ENCODE measurements at places on chromosomes 16 and 17.

DNA sequence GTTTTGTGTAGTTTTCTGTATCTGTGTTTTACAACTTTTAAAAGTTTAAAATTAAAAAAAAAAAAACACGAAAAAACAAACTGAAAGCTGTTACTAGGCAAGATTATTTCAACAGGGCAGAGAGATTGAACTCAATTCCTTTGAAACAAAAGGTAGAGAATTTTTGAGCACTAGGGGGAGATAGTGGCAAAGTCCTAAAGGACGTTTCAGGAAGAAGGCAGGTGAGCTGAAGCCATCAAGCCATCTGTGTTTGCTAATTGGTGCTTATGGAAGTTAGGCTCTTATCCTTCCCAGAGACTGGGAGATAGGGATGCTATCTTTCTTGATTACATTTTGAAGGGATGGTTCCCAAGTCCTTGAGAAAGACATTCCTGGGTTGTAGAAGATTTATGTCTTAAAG is 70.6 kb upstream of the CLEC3A start:
- peak; percentile 27 for DNase-seq

DNA sequence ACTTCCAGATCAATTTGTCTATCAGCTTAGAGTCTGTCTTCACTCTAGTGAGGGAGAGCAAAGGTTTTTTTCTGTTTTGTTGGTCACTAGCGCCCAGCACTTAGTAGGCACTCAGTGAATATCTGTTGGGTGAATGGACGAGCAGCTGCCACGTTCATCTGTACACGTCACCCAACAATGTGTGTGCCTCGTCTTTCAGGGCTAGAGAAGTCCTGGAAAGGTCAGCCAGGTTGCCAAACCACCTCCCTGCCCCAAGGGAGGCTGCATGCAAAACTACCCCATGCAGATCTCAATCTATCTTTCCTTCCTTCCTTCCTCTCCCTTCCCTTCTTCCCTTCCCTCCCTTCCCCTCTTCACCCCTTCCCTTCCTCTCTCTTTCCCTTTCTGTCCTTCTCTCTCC is 340.9 kb downstream of the SOX9 start:
- DNase-seq = no peak

GRCh38 chr16:55040366-55041086 is 109.9 kb downstream of the IRX5 start:
- DNase-seq = no peak

- no peak for DNase-seq
Measured at GRCh38 chr16:7452090-7452489, 119.4 kb downstream of the RBFOX1 start.

- no peak for DNase-seq
Measured at GRCh38 chr17:61323003-61323908, 76.4 kb upstream of the TBX2 start.

- peak; percentile 35 for DNase-seq
Measured at GRCh38 chr16:1781758-1782407, 488 bp downstream of the SPSB3 start.

DNA sequence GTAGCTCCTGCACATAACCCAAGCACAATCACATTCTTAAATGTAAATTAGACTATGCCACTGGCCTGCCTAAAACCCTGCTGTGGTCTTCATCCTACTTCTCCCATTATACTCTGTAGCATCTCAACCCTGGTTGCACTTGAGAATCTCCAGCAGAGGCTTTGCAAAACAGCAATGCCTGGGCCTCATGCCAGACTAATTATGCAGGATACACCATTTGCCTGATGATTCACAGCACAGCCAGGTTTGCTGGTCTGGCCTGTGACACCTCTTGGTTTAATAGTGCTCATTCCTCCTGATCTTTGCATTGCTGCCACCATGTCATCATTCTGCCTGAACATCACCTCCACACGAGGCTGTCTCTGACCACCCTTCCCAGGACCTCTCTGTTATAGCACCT is 491.9 kb upstream of the TOM1L1 start:
- no peak for DNase-seq

GRCh38 chr16:79402356-79402755 is 198.2 kb downstream of the MAF start:
- no peak for DNase-seq

- DNase-seq = no peak
Measured at GRCh38 chr17:77875051-77875780, 83.3 kb upstream of the TNRC6C start.

DNA sequence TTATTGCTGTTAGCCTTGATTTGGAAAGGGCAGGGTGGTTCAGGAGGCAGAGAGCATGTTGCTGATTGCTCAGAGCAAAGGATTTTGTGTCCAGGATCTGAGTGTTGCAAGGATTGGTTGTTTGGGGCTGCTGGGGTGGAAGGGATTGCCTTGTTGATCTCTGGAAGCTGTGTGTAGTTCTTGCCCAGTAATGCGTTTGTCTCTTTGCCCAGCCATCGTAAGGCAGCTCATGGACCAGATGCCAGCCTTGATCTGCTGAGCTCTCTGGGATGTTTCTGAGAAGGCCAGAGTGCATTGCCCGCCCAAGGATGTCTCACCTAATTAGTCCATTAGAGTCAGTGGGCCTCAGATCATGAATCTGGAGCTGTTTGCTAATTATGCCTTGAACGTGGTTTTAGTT is 33.6 kb downstream of the NKD1 start:
- no peak for DNase-seq

DNA sequence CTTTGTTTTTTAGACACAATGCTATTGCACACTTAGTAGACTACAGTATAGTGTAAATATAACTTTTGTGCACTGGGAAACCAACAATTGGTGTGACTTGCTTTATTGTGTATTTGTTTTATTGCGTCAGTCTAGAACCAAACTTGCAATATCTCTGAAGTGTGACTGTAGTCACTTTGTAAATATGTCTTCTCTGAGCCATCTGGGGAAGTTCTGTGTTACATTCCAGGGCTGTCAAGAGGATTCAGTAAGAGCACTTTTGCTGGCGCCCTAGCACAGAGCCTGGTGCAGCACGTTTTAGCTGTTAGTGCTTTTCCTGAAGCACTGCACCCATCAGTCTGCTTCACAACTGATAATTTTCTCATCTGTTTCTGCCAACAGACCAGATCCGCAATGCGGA is 73.2 kb downstream of the NT5M start:
- DNase-seq = no peak

GRCh38 chr17:65065906-65066305 is 9.4 kb upstream of the GNA13 start:
- DNase-seq = no peak

DNA sequence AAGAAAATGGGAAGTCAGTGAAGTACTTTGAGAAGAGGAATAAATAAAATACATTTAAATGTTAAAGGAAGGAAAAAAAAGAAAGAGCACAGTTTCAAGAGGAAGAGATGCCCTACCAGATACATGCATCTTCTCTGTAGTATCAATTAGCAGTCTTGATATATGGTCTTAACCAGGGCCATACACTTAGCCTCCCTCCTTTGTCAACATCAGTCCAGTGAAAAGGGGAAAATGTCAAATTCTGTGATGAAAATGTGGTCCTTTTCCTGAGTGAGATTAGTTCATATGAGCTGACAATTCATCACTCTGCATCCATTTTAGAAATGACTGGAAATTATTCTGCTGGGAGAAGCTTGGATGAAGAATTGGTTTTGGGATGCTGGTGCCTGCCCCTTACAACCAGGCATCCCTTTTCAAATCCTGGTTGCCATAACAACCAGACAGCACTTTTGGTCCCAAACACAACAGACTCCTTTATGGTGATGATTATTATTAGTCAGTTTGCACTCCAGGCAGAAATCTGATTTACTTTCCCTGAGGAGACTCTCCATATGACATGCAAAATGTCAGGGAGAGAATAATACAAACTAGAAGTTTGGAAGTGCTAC is 933.6 kb upstream of the CDH8 start:
- DNase-seq = no peak

- peak; percentile 11 for DNase-seq
Measured at GRCh38 chr17:81902023-81902652, at the start of gene NPB. Gene NPB, plus strand, starts transcription at chr17:81902238. Its CDS starts 40 bp downstream, at chr17:81902278.

DNA sequence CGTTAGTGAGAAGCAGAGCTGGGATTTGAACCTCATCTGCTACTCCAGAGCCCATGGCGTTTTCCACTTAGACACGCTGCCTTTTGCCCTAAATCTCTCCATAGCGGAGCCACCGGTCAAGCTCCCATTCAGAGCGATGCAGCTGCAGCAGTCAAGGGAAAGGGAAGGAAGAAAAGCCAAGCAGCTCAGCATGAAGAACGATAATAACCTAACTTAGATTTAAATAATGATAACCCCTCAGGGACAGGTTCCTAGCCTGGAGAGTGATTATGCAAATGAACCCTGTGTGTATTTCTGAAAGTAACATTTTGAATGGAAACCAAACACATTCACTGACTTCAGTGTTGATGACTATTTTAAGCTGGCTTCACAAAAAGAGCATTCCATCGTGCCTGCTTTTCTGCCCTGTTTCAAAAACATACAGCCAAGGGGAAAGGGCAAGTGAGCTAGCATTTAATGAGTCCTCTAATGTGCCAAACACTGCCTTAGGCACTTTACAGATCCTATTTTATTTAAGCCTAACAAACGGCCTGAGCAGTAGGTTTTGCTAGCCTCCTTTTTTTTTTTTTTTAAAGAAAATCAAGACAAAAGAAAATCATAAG is 798.3 kb downstream of the CDH8 start:
- DNase-seq = no peak

- peak; percentile 88 for DNase-seq
Measured at GRCh38 chr16:80924372-80924978, 82.2 kb downstream of the CMC2 start.

DNA sequence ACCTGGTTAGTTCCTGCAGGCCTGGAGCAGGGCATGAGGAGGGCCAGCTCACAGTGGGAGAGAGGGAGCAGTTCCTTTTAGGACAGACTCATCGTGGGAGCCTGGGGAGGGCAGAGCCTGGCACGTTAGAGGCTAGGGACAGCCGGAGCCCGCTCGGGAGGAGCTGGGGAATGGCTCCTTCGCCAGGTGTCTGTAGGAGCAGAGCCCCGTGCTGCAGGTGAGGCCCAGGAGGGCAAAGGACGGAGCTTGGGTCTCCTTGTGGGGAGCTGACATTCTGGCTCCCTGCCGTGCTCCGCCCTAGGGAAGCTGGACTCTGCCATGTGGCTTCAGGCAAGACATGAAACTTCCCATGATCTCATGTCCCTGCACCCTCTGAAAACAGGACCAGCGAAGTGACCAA is 18.7 kb upstream of the MTSS2 start:
- no peak for DNase-seq

DNA sequence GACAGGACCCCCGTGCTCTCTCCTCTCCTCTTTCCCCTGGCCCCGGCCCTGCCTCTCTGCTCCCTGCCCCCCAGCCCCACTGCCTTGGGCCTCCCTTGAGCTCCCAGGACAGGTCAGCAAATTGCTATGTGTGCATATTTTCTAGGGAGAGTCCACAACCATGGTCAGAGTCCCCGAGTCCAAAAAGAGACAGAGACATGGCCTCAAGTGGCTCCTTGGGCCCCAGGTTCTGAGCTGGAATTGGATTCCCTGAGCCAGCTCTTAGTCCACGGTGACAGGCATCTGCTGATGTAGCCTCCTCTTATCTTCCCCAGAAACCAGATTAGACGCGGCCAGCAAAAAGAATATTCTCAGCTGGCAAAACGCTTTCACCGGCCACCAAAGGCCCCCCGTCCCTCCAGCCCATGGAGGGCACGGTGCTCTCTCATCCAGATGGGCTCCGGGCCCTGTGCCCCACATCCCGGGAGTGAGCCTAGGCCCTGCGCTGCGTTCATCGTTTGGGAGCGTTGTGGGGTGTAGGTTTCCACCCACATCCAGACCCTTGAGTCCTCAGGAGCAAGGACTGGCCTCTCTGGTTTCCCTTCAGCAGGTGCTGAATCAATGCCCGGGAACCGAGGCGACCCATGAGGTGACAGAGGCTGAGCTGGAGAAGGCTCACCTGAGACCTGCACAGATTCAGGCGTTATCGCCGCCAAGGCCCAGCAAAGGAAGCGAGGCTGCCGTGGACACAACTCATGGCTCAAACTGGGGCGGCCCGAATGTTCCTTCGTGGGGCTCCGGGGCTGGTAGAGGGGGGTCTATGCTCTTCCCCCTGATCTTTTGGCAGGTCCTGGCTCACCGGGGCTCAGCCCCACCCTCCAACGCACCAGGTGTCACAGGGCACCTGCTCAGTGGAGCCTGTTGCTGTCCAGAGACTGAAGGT is 16.3 kb upstream of the ENPP7 start:
- DNase-seq = no peak

DNA sequence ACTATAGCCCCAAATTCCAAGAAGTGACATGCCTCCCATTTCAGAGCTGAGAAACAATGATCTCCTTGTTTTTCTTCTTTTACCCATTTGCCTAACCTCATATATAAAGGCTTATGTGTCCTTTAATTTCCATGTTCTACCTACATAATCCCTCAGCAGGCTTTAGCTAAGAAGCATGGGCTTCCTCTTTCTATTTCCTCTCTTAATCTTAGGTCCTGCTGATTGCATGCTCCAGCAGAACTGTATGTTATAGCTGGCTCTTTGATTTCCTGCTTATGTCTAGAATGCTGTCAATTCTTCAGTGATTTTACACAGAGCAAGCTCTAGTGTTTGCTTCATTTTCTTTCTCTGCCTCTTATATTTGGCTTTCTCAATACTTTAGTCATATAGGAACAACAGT is 151.7 kb upstream of the COX10 start:
- DNase-seq = no peak

GRCh38 chr16:4611337-4612021 is 3.2 kb downstream of the UBALD1 start:
- DNase-seq = no peak

DNA sequence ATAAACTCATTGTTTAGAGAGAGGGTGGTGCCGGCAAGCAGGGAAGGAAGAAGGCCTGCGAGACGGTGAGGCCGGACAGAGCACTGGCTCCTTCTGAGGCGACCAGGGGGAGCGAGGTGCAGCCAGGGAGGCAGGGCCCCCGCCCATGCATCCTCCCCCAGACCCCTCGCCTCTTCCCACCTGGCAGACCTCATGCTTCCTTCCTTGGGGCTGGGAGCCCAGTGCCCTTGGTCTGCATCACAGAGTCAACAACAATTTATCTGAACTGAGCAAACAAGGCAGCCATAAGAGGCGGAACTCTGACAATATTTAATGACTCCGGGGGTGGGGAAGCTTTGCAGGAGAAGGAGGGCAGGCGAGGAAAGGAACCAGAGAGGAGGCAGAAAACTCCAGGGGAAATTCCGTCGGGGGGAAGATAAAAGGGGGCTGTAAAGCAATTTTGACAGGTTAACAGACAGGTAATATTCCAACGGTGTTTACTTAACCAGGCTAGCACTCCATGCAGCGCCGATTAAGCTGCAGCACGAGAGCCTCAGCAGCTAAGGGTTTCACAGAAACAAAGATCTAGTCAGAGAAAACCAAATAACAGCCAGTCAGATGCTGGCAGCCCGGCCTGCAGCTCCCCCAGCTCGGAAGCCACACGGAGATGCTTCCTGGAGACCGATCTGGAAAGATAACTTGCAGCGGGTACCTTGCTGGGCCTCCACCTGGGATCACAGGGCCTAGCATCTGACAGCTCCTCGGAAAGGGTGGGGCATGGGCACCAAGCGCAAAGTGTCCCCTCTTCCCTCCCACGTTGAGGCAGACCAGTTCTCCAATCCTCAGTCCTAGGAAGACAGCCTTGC is 398.2 kb downstream of the SOX9 start:
- DNase-seq = no peak

- DNase-seq = no peak
Measured at GRCh38 chr16:85046931-85047866, 19.6 kb downstream of the KIAA0513 start.

GRCh38 chr17:180381-181244 is 837 bp downstream of the DOC2B start:
- peak; percentile 38 for DNase-seq

- DNase-seq = no peak
Measured at GRCh38 chr17:9173386-9173983, 152.2 kb downstream of the NTN1 start.
